ENCODE measurements at places on chromosomes 2 and 18. TPM values are rescaled to one million over a fixed set of nuclear protein-coding genes. Genes with fewer than 3 reads are reported as not detected.

FAM228A gene
- total RNA-seq: 0.20 TPM

PROM2 gene
- 0.73 TPM for total RNA-seq

DNA sequence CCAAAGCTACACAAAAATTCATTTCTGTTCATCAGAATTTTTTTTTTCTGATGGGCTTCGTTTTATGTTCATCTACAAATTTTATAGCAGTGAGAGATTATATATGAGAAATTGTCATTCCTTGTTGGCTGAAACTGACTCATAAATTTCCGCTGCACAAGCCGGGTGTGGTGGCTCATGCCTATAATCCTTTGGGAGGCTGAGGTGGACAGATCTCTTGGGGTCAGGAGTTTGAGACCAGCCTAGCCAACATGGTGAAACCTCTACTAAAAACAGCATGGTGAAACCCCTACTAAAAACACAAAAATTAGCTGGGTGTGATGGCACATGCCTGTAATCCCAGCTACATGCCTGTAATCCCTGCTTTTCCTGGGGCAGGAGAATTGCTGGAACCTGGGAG is 72.0 kb downstream of the PLEKHM3 start:
- H3K36me3 ChIP-seq: no peaks in the 10 kb centered on the region
- H3K27ac ChIP-seq: no peak overlapping the region
- H3K27me3 ChIP-seq: no peaks in the 10 kb centered on the region
- no peak for DNase-seq

- H3K4me1 ChIP-seq: peaks cover 27% of the 10 kb centered on the region
- H3K27ac ChIP-seq: no peak overlapping the region
- H3K36me3 ChIP-seq: no peaks in the 10 kb centered on the region
- H3K4me3 ChIP-seq: no peak overlapping the region
These were observed 18.4 kb downstream of the SH3RF3 start for GRCh38 chr2:109147405-109147804.

IMP4 gene
- 81.7 TPM for total RNA-seq

DNA sequence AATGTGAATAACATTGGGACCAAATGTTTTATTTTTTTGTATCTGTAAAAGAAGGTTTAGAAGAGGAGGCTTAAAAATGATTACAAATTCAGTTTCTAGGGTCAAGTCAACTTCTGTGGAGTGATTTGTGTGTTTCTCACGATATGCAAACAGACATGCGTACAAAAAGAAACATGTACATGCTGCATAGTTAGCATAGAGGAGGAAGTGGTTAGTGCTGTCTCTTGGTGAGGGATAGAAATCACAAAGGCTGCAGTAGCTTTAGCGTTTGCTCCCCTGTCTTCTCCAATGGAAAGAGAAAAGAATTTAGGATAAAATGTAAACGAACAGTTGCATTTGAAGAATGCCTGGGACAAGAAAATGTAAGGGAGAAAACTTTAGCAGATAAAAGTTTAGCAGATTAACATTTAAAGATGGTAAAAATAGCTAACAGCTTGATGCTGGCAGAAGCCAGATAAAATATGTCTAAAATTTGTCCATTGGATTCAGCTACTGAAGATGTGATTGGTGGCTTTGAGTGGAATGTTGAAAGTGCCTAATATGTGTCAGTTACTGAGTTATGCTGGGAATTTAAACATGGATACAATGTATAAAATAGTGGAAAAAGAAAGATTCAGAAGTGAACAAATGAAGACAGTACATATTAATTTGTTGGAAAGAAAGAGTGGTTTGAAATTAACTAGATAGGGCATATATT is 44.9 kb downstream of the MALT1 start:
- no peak overlapping the region for H3K4me3 ChIP-seq
- no peaks in the 10 kb centered on the region for H3K27me3 ChIP-seq
- peaks cover 36% of the 10 kb centered on the region for H3K36me3 ChIP-seq
- H3K27ac ChIP-seq: no peak overlapping the region
- no peak for DNase-seq
- H3K4me1 ChIP-seq: peaks cover 16% of the 10 kb centered on the region

DNA sequence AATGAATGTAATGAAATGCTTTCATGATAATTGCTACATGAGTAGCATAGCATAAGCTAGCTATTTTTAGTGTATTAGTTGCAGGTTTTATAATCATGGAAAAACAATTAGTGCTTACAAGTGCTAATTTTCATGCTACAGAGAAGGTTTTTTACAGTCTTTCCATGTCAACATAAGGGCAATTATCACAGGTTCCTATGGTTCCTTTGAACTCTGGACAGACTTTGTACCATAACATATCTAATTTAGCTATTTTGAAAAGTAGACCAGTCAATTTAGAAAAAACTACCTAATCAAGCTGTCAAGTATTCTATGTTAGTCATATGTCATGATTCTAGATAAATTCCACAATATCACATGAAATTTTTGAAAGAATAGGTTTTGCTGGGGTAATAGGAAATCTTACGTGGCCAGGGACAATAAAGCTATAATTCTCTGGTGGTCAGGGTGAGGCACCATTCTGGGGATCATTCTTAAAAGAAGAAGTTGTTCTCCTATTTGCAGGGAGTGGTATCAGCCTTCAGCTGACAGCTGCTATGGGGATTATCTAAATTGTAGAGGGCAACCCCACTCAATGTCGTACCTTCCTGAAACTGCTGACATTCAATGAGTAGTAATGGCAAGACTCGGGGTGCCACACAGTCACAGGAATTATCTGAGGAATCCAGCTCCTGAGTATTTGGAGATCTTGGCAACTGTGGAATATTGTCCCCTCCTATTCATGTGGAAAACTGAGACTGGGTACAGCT is 724.0 kb upstream of the LINC00305 start:
- no peaks in the 10 kb centered on the region for H3K36me3 ChIP-seq
- no peak overlapping the region for H3K4me3 ChIP-seq
- no peak overlapping the region for H3K27ac ChIP-seq
- no peaks in the 10 kb centered on the region for H3K4me1 ChIP-seq
- no peaks in the 10 kb centered on the region for H3K27me3 ChIP-seq
- DNase-seq: no peak

TMEM169 gene
- total RNA-seq: 0.27 TPM

DNA sequence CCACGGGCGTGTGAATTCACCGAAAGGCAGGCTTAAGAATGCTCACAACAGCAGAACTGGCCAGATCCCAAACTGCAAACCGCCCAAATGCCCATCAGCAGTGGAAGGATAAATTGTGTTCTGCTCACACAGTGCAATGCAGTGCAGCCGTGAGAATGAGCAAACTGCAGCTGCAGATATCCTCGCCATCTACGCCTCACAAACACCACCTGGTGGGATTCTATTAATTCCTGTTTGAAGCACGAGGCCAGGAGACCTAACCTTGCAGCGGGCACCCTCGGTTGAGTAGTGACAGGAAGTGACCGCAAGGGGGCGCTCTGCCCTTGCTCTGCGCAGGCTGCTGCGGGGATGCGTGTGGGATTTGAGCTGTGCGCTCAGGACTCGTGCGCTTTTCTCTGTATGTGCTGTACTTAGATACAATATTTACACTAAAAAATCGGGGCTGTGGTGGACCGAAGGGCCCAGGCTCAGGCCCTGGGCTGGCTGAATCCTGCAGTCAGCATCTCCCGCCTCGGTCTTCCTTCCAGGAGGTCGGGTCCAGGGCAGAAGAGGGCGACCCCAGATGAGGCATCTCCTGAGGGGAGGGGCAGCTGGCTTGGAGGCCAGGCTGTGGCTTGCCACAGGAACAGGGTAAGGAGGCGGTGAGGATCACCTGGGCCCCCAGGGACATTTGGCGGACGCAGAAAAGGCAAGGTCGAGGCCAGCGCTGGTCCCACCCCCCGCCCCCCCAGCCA is 19.8 kb upstream of the PDIA6 start:
- H3K27ac ChIP-seq: no peak overlapping the region
- no peaks in the 10 kb centered on the region for H3K36me3 ChIP-seq
- H3K27me3 ChIP-seq: peaks cover 8% of the 10 kb centered on the region
- DNase-seq: peak; percentile 73
- no peak overlapping the region for H3K4me3 ChIP-seq
- peaks cover 15% of the 10 kb centered on the region for H3K4me1 ChIP-seq

EFR3B gene
- total RNA-seq: not detected

DNA sequence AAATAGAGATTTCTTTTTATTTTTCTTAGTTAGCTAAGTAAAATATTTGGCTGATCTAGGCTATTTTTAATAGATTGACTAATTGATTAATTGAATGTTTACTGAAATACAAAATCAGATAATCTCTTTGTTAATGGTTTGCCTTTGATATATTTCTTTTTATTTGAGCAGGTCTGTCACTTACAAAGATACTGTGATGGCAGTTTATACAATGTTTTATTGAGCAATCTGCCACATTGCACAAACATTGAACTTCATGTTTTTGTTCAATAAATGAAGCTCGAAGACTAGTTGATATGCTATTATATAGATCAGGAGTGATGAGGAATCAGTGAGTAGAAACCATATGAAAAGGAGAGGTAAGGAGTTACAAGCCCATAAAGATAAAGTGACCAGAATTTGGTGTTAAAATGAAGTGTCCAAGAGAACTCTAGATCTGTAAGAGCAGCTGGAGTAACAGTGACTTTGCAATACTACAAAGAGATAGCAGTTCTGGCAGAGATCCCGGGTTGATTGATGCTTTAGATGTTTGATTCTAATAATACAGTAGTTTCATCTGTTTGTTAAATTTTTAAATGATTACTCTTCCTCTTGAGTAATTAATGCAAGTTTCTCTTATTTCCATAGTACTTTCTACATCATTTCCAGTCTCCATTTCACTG is 574.2 kb downstream of the CCDC85A start:
- no peak overlapping the region for H3K27ac ChIP-seq
- no peaks in the 10 kb centered on the region for H3K27me3 ChIP-seq
- H3K4me3 ChIP-seq: no peak overlapping the region
- H3K36me3 ChIP-seq: no peaks in the 10 kb centered on the region
- no peaks in the 10 kb centered on the region for H3K4me1 ChIP-seq

GRCh38 chr2:188976545-188977268 is 2.5 kb downstream of the COL3A1 start:
- no peak overlapping the region for H3K4me3 ChIP-seq
- H3K27me3 ChIP-seq: no peaks in the 10 kb centered on the region
- no peaks in the 10 kb centered on the region for H3K4me1 ChIP-seq
- no peak for DNase-seq

- H3K27me3 ChIP-seq: no peaks in the 10 kb centered on the region
- no peak overlapping the region for H3K4me3 ChIP-seq
- H3K4me1 ChIP-seq: no peaks in the 10 kb centered on the region
- DNase-seq: no peak
These were observed 686.8 kb upstream of the ZEB2 start for GRCh38 chr2:145206496-145207281.

GRCh38 chr2:241797441-241798080 is 11.4 kb upstream of the NEU4 start:
- H3K4me1 ChIP-seq: no peaks in the 10 kb centered on the region
- H3K27ac ChIP-seq: no peak overlapping the region
- no peak for DNase-seq
- H3K4me3 ChIP-seq: no peak overlapping the region
- no peaks in the 10 kb centered on the region for H3K27me3 ChIP-seq

CYP27A1 gene
- 0.28 TPM for total RNA-seq

DNA sequence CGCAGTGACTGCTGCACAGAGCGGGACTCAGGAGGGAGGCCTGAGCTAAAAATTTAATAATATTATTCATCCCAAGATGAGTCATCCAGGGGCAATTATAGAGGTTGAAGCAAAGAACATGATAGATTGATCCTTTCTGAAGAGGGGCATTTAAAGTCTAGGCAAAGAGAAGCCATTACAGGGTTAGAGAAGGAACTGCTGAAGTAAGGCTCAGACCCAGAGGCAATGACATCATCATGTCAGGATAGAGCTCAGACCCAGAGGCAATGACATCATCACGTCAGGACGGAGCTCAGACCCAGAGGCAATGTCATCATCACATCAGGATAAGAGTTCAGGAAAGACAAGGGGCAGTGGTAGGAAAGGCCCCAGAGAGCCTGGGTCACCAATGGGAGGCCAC is 184.0 kb downstream of the TMEM18 start:
- no peak for DNase-seq
- no peaks in the 10 kb centered on the region for H3K36me3 ChIP-seq
- no peaks in the 10 kb centered on the region for H3K27me3 ChIP-seq
- no peaks in the 10 kb centered on the region for H3K4me1 ChIP-seq
- H3K27ac ChIP-seq: no peak overlapping the region

- no peaks in the 10 kb centered on the region for H3K36me3 ChIP-seq
- H3K27ac ChIP-seq: no peak overlapping the region
- DNase-seq: no peak
- H3K4me1 ChIP-seq: no peaks in the 10 kb centered on the region
These were observed 1138.4 kb downstream of the RPIA start for GRCh38 chr2:89829828-89830227.

GRCh38 chr2:25252291-25253152 is 84.1 kb upstream of the POMC start:
- peaks cover 36% of the 10 kb centered on the region for H3K4me1 ChIP-seq
- H3K27me3 ChIP-seq: no peaks in the 10 kb centered on the region
- peak; percentile 46 for DNase-seq
- H3K36me3 ChIP-seq: peaks cover 42% of the 10 kb centered on the region
- H3K27ac ChIP-seq: peak overlapping the region; percentile 64

DNA sequence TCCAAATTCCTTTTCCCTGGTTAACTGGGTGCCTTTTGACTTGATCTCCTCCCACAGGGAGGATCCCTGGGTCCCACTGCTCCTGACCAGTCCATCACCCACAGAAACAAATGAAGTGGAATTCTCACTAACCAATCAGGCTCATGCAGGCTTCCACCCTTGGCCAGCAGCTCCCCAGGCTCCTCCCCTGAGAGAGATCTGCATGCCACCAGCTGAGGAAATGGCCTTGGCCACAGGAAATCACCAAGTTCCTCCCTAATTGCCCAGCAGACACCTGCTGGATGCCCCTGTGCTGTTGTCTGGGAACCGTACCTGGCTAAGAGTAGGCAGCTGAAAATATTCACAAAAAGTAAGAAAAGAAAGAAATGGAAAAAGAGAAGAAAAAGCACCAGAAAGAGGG is 207.4 kb downstream of the NCK2 start:
- no peaks in the 10 kb centered on the region for H3K36me3 ChIP-seq
- H3K27me3 ChIP-seq: no peaks in the 10 kb centered on the region
- no peak for DNase-seq
- H3K27ac ChIP-seq: no peak overlapping the region
- H3K4me1 ChIP-seq: peaks cover 43% of the 10 kb centered on the region
- no peak overlapping the region for H3K4me3 ChIP-seq

- no peaks in the 10 kb centered on the region for H3K27me3 ChIP-seq
- H3K4me1 ChIP-seq: peaks cover 8% of the 10 kb centered on the region
- no peak for DNase-seq
- no peaks in the 10 kb centered on the region for H3K36me3 ChIP-seq
These were observed 14.2 kb upstream of the OXER1 start for GRCh38 chr2:42777883-42778805.

DNA sequence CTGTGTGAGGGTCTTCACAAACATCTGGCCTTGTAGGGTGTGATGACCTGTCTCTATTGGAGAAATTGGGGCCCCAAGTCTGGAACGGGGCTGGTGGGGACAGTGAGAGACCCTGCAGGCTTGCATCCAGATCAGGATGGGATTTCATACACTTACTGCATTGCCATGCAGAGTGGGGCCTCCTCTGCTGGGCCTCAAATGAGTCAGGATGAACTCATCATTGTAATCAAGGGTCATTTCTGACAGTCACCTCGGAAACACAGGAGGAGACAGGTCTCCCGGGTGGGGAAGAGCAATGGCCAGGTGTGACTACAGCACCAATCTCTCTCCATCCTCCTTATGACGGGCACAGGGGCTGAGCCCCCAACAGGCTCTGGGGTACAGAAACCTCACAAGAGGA is 48.1 kb upstream of the GALR1 start:
- H3K27me3 ChIP-seq: no peaks in the 10 kb centered on the region
- H3K4me3 ChIP-seq: no peak overlapping the region
- H3K4me1 ChIP-seq: no peaks in the 10 kb centered on the region
- no peak overlapping the region for H3K27ac ChIP-seq
- no peaks in the 10 kb centered on the region for H3K36me3 ChIP-seq
